Activated T-helper 1 cell treated with Interleukin-2 at 50 U/mL for 16 hours (primary cell): ENCODE measurements at places on chromosomes 7 and 10.

GRCh38 chr7:23475576-23475839 is 5.2 kb upstream of the IGF2BP3 start:
- DNase-seq: no peak

DNA sequence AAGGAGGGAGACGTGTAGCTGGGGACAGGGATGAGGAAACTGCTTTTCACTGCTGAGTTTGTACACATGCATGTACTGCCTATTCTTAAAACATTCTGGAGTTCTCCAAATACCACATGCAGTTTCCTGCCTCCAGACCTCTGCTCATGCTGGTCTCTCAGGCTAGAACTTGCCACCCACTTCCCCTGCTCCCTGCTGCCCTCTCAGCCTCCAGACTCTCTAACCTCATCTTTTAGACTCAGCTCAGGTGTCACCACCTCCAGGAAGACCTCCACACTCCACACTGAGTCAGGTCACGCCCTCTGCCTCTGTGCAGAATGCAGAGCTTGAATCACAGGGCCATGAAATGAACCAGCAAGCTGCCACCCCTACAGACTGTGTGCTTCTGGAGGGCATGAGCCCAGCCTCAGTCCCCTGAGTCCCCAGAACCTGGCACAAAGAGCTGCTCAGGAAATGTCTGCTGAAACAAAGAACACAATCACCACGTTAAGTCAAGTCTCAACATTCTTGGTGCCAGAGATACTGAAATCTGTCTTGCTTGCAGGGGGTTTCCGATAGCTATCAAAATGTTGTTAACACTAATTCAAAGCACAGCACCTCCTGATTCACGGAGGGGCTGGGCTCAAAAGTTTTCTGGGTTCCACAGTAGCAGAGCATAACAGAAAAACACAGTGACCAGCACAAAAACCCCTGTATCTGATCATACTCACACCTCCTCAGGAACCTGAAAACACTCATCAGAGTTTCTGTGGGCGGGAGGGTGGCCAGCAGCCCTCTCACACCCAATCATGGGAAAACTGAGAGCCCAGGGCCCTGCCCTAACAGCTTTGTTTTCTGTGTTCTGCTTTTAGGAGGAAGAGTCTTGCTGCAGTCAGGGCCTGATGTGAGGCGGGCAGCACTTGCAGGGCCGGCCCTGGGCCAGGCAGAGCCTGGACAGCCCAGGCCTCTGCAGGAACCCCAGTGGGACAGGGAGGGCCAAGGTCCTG is 21.1 kb downstream of the FAM53B start:
- DNase-seq: no peak

DNA sequence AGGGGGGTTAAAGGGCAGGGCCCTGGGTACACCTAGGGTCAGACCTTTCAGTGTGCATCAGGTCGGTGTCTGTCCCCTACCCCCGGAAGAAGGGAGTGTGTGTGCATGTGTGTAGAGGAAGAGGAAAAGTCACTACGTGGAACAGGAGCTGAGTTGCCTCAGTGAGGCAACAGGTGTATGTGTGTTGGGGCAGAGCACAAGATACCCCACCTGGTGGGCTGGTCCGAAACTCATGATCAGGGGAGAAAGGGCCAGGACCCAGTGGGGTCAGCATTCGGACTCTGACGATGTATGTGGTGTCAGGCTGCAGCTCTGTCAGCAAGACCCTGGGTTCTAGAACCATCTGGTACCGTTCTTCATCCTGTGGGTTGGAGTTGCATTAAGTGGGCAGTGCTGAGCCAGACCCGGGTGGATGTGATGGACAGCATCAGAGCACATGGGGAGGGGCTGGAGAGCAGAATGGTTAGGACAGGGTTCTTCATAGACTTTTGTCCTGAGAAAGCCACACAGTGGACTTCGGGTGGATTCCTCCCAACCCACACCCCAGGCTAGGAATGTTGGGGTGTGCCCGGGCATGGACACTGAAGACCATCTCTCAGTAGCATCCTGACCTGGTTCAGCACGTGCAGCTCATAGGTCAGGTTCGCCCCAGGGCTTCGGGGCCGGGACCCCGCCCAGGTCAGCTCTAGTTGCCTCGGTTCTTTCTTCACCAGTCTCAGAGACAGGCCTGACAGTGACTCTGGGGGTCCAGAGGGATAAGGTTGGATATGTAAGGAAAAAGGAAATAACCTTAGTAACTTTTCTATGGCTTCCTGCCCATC is 10.7 kb downstream of the EPHA1 start:
- DNase-seq: no peak

DNA sequence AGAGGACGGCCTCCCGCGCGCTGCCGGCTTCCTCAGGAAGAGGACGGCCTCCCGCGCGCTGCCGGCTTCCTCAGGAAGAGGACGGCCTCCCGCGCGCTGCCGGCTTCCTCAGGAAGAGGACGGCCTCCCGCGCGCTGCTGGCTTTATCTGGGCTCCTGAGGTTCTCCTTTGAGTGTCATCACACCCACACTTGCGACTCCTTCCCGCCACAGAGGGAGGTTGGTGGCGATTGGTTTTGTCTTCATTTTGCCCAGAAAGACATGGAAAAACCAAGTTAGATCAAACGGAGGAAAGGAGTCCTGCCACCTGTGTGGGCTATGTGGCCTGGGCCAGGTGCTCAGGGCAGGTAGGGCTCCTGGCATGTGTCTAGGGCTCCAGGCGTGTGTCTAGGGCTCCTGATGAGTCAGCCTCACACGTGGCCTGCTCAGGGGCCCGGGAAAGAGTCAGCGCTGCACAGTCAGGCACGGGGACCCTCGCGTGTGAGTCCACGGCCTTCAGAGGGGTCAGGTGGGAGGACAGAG is 138.0 kb downstream of the VIPR2 start:
- no peak for DNase-seq

GRCh38 chr7:89259085-89259484 is 463.5 kb upstream of the TEX47 start:
- DNase-seq: no peak

- DNase-seq: no peak
Measured at GRCh38 chr7:80945976-80946375, 27.1 kb upstream of the SEMA3C start.

- DNase-seq: no peak
Measured at GRCh38 chr10:34627331-34627730, 187.8 kb downstream of the PARD3 start.

- no peak for DNase-seq
Measured at GRCh38 chr10:80165173-80165572, 32.6 kb downstream of the PLAC9 start.
